Stimulated activated CD4-positive, alpha-beta T cell treated with anti-CD3 and anti-CD28 coated beads, Interleukin-15, amount 100 ng/mL, for 1 hour (primary cell): ENCODE measurements at places on chromosomes 5 and 9.

- DNase-seq: no peak
Measured at GRCh38 chr9:104748359-104749031, 1.0 kb downstream of the NIPSNAP3A start.

- DNase-seq: no peak
Measured at GRCh38 chr5:55592388-55593114, 57.8 kb upstream of the PLPP1 start.

DNA sequence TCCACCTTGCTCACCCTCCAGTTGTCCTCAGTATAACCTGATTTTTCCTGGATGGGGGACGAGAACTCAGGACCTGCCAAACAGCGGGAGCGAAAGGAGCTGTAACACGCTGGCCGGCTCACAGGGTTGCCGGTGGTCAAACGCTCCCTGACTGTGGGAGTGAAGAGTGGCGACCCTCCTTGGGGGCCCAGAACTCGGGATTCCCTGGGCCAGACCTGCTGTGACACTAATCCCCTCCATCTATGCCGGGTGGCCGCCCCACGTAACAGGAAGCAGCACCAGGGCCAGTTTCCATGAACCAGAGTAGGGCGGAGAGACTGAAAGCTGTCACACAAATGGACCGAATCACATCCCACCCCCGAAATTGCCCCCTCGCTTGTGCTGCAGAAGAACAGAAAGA is 1809.2 kb upstream of the ACO1 start:
- no peak for DNase-seq

GRCh38 chr5:171424726-171425125 is 5.3 kb downstream of the FGF18 start:
- no peak for DNase-seq

- no peak for DNase-seq
Measured at GRCh38 chr5:143306040-143306439, 97.4 kb downstream of the NR3C1 start.

- no peak for DNase-seq
Measured at GRCh38 chr5:17230808-17231525, 13.5 kb downstream of the BASP1 start.

GRCh38 chr5:151053796-151054462 is 26.9 kb downstream of the TNIP1 start:
- no peak for DNase-seq

DNA sequence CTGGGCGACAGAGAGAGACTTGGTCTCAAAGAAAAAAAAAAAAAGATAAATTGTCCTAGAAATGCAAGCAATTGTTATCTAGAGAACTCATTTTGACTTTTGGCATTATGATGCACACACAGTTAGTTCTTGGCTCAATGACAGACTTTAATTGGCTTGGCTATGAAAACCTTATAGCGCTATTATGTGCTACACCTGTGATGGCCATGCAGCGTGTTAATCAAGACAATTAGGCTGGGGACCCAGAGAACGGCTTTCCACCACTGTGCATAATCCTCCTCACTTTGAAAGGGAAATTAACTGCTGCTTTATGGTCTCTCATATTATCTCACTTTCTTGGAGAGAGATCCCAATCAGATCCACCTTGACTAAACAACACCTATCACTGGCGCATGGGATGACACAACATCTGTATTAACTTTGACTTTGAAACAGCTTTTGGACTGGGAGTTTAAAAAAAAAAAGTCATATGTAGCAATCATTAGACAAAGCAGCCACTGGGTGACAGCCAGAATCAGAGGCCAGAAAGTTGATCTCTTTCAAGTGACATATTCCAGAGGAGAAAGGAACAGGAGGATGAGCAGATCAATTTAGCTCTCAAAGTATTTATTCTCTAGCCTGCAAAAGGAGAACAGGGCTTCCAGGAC is 132.5 kb downstream of the PPP2R2B start:
- no peak for DNase-seq

GRCh38 chr9:75418518-75418917 is 330.2 kb downstream of the OSTF1 start:
- no peak for DNase-seq

DNA sequence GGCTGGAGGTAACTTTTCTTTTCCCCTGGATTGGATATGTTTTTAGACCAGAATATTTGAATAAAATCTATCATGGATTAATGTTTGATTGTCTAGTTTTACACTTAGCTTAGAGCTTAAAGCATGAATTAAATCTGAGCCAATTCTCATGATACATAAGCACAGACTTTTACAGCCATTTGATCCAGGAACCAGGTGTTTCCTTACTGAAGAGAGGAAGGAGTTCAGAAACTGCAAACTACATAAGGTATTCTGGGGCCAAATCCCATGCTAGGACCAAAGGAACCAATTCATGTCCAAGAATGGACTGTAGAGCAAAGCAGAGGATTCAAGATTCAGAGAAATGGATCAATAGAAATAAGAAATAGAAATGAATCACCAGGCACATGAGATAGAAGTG is 360.4 kb upstream of the ZNF608 start:
- DNase-seq: no peak

DNA sequence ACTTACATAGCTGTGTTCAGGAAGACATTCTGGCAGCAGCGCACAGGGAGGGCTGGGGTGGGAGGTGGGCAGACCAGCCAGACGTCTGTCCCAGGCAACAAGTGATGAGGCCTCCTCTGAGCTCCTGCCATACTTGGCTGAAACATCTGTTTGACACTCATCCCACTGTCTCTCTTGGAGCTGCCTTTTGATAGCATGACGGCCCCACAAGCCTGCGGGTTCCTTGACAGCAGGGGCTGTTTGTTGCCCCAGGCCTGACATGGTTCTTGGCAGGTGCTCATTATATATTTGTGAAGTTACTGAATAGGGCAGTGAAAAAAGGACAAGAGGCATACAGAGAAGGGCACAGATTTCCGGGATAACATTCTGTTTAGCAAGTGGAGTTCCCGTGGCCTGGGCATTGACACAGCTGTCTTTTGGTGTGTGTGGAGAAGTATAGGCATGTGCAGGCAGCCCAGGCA is 22.2 kb upstream of the B4GALT1 start:
- no peak for DNase-seq

GRCh38 chr5:63439537-63439936 is 522.7 kb downstream of the HTR1A start:
- DNase-seq: no peak

DNA sequence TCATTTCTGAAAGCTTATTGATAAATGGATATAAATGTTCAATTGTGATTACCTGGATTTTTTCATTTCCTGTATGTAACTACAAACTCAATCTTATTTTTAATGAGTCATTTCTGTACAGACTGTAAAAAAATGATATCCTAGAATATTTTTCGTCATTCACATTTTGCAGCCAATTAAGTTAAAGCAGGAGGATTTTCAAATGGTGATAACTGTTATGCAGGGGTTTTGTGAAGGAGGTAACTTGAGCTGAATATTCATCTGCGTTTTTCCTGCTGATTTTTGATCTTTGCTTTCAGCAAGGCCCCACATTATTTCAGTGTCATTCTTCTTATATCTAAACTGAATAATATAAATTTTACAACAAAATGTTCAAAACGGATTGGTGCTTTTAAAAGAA is 74.1 kb downstream of the SLF1 start:
- DNase-seq: no peak

GRCh38 chr5:62506659-62507460 is 71.8 kb upstream of the LRRC70 start:
- no peak for DNase-seq

GRCh38 chr9:123940721-123941523 is 11.0 kb upstream of the DENND1A start:
- no peak for DNase-seq

DNA sequence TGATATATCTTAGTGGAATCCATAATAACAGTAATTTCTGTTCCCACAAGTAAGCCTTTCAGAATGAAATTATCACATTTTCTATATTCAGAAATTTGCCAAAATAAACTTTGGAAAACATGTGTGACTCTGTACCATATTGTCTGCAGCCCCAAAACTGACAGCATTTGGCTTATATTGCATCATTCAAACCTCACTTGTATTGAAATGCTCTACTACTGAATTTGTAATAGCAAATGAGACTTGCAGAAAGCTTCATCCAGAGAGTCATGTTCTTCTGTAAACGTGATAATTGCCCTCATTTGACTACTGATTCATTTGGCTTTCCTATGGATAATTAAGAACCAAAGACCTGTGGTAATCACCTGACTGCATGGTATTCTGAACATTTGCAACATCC is 1249.5 kb upstream of the CDH18 start:
- DNase-seq: no peak

- no peak for DNase-seq
Measured at GRCh38 chr5:54653956-54654614, 136.5 kb downstream of the SNX18 start.

- DNase-seq: no peak
Measured at GRCh38 chr5:111236348-111236747, 12.2 kb downstream of the CAMK4 start.

GRCh38 chr9:110650261-110650660 is 18.3 kb upstream of the MUSK start:
- DNase-seq: no peak

- no peak for DNase-seq
Measured at GRCh38 chr5:143749581-143750205, 62.3 kb upstream of the HMHB1 start.

DNA sequence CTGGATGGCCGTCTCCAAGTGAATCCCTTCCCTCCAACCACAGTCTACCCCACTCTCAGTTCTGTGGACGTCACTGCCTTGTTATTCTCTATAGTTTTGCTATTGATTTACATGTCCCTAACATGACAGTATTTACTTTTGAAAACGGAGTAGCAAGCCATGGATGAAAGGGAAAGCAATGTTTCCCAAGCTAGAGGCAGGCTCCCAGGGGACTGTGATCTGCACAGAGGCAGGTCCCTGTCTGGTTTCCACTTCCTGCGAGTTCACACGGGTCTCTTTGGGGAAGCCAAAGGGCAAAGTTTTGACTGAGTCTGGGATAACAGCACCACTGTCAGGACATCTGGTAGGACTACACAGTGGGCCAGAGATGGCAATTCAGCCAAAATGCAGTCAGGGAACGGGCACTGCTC is 12.7 kb downstream of the C9orf153 start:
- no peak for DNase-seq

GRCh38 chr9:133976887-133977286 is 15.2 kb downstream of the VAV2 start:
- DNase-seq: no peak

DNA sequence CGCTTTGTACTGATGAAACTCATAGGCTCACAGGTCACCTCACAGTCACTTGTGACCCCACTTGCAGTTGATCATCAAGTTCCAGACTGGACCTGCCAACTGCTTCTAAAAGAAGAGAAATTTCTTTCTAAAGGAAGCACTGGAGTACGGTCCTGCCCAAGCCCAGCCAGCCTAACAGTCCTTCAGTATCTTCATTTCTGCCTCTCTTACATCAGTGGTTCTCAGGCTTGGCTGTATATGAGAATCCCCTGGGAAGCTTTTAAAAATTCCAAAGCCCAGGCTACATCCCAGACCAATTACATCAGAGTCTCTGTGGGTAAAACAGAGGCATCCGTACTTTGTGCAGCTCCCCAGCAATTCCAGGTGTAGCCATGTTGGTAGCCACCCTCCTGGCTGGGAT is 282.1 kb downstream of the NFIB start:
- DNase-seq: no peak

DNA sequence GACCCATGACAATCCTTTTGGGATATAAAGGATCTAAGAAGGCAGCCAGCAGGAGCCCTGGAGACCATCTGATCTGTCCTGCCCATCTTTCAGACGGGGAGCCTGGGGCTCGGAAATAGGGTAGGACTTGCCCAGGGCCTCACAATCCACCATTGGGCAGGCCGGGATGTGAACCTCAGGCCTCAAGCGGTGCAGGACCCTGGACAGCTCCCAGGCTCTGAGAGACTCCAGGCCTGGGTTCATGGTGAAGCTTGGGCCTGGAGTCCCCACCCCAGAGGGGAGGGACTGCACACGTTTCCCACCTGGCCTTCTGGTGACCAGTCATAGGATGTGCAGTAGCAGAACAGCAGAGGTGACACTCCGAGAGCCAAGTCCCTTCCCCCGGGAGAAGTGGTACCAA is 36.6 kb upstream of the RAPGEF1 start:
- no peak for DNase-seq

DNA sequence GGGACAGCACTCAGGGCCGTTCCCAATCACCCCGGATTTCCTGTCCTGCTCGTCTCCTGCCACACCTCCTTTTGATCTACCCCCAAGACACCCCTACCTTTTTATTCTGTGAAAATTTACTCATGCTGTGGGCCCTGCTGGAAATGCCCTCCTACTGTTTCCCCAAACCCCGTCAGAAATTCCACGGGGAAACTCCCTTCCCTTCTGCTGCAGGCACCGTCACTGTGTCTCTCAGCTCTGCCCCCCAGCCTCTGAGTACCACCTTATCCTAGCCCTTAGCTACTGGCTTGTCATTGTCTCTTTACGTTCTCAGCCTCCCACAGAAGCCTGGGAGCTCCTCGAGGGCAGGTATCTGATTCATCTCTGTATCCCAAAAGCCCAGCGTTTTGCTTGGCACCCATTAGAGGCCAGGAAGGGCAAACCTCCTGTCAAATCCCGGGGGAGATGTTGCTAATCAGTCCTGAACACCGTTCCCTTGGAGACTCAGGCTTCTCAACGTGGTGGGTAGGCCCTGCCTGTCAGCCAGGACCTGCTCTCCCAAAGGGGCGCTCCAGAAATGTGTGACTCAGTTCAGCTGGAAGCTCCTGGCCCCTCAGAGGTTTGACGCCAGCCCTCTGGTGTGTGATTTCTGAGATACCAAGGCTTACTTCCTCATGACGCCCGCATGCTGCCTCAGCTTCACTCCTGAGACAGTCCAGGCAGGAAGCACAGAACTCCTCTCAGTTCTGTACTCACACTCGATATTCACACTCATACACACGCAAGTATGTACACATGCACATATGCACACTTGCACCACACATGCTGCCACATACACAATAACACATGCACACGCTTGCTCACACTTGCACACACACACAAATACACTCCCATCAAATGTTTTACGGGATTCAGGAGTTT is 50.7 kb upstream of the GRHPR start:
- no peak for DNase-seq

DNA sequence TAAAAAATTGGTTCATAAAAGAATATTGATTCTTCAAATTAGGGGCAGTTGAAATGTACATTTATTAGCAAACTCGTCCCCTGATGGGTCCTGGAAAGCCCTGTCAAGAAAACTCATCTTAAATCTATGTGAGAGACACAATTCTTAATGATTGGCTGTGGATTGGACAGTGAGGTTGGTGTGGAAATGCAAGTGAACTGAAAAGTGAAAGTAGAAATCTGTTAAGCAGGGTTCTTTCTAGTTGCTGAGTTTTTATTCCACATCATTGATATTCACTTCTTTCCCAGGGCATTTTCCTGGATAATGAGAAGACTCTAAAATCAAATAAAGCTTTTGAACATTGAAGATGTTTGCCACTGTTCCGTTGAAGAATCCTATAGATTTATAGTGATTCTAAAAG is 292.4 kb downstream of the MAST4 start:
- DNase-seq: no peak

DNA sequence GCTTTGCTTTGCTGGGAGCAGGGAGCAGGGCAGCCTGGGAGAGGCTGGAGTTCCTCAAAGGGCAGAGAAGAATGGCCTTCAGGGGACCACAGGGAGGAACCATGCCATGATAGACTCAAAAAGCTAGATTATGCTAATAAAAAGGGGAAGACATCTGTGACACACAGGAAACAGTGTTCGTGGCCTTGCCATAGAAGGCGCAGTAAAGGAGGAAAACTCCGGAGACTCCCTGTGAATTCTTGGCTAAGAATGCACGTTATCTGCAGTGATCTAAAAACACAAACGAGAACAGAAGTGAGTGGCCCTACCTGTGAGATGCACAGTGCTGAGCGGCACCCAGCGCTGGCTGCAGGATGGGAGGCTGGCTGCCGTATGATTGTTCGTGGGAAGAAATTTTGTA is 15.9 kb upstream of the LTC4S start:
- DNase-seq: no peak

GRCh38 chr9:115079156-115079555 is 38.8 kb downstream of the TNC start:
- DNase-seq: no peak
